ENCODE measurements at places on chromosomes 5 and 9.
A peak's percentile ranks its signal among the peaks of the same experiment; 100 is the strongest.

DNA sequence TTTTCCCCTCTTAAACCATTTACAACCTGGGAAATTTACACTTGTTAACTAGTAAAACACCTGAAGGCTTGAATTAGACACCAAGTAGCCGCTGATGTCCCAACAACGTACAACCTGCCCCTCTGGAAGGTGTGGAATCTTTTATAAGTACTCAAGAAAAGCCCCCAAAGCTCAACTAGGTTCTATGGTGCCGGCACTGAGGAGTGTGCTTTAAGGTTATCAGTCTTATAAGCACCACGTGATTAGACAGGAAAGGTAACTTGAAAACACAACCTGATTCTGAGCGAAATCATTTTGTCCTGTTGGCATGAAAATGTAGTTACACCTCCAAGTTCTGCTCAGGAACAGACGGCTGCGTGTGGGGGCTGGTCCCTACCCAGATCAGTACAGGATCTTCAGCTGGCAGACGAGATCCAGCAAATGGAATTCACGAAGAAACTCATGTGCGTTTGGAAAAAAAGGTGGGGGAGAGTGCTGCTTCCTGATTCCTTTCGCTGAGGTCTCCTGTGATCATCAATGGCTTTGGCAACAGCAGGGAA, 195.5 kb downstream of the MEF2C start:
- DNase-seq, result no peak

DNA sequence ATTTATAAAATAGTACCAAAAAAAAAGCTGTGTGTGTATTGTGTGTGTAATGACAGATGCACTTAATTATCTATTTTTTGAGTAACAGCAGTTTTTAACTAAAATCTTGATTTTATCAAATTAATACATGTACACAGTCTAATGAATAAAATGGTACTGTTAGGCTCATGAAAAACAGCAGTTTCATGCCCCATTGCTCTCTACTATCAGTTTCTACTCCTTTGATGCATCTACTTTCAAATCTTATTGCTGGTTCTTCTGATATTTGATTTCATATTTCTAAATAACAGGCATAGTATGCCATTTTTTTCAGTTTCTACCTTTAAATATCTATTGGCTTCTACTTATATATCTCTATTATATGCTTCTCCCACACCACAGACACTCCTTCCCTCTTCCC, 117.4 kb downstream of the CCDC171 start:
- DNase-seq, result no peak

GRCh38 chr5:34929134-34929719, at the start of gene DNAJC21:
TSS of gene DNAJC21 (plus strand) at chr5:34929559. CDS start at chr5:34929820, 261 bp downstream.
- peak; percentile 95 for DNase-seq

DNA sequence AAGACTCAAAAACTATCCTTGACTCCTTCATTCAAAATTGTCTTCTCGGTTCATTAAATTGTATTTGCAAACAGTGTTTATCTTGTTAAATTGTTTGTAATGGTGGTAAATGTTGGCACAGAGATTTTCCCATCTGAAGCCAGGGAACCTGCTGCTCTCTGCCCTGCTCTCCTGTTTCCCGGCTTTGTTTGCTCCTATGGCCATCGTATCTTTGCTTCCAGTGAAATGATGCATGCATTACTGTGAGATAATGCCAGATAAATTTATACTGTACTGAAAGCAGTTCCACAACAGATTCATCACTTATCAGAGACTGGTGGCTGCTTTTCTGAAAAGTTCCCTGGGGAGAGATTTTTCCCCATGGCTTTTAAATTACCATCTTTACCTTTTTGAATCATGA, 81.4 kb downstream of the CD180 start:
- no peak for DNase-seq

- DNase-seq, result no peak
Measured at GRCh38 chr9:79674052-79674777, 102.5 kb downstream of the TLE4 start.

DNA sequence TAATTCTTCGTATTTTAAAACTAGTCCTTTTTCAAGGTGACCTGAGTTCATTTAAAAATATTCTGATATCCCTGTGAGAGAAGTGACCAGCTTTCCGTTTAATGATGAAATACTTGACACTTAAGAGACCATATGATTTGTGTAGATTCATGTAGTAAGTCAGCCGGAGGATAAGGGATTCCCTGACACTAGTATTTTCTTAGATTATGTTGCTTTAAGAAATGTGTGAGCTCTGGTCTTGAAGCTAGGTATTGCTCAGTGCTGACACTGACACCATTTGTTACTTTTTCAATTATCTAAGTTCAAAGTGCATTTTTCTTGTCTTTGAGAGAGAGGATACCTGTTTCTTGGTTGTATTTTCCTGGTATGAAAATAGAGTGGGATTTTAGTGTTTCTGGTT, 4.2 kb downstream of the NIPBL start:
- no peak for DNase-seq

DNA sequence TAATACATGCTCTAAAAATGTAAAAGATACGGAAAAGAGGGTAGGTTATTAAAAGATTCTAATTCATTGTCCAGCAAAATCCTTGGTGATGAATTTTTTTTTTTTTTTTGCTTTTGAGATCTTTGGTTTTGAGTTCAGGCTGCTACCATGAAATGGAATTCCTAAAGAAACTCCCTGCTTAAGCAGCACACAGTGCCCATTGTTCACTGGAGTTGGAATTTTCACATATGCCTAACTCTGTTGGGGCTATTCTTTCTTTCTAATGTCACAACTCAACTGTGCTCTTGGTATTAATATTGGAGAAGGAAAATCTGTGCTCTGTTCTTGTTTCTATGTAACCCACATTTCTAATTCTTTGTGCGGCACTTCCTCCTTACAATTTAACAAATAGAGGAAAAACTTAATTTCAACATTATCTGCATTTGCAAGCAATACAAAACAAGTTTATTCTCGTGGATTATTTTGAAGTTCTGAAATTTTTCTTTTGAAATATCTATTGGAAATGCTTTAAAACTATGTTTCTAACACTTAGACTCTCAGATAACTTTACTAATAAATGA, 21.6 kb downstream of the MATR3 start:
- DNase-seq, result no peak

- DNase-seq, result no peak
Measured at GRCh38 chr5:133047404-133047803, 4.4 kb upstream of the HSPA4 start.

GRCh38 chr5:59922220-59922619, 28.7 kb upstream of the PDE4D start:
- no peak for DNase-seq

GRCh38 chr5:96476654-96477053, 43.6 kb upstream of the PCSK1 start:
- DNase-seq, result no peak

- DNase-seq, result no peak
Measured at GRCh38 chr9:71646131-71646530, 122.2 kb downstream of the CEMIP2 start.

DNA sequence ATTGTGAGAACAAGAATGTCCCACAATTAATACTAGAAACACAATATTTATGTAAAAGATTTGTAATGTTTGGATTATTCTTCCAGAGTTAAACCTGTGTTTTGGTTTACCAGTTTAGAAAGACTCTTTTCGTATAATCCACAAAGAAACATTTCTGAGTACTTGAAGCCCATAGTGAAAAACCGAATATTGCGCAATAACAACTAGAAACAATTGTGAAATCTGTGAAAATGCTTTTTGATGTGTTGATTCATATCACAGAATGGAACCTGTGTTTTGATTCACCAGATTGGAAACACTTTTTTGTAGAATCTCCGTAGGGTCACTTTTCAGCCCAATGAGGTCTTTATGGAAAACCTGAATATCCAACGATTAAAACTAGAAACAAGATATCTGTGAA, 386.2 kb downstream of the PRDM9 start:
- no peak for DNase-seq

GRCh38 chr9:13923381-13923780, 390.6 kb downstream of the NFIB start:
- DNase-seq, result no peak

- DNase-seq, result peak; percentile 70
Measured at GRCh38 chr5:75021219-75021618, 31.1 kb downstream of the GCNT4 start.

DNA sequence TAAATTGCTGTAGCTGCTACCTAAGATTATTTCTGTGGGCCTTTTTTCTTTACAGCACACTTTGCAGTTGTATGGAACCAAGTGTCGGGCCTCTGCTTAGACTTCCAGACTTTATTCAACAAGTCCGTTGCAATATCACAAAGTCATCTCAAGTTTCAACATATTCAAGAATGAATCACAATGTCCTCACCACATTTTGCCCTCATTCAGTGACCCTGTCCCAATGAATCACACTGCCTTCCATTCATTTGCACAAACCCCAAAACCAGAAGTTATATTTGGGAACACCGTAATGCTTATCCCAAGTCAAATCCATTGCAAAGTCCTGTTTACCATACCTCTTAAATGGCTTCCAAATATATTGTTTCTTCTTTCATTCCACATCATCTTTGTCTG, 439.6 kb downstream of the CSNK1G3 start:
- DNase-seq, result no peak

GRCh38 chr5:178377583-178378270, 145.1 kb upstream of the PHYKPL start:
- DNase-seq, result no peak

GRCh38 chr5:118687661-118688621, 300.4 kb downstream of the DTWD2 start:
- DNase-seq, result no peak

DNA sequence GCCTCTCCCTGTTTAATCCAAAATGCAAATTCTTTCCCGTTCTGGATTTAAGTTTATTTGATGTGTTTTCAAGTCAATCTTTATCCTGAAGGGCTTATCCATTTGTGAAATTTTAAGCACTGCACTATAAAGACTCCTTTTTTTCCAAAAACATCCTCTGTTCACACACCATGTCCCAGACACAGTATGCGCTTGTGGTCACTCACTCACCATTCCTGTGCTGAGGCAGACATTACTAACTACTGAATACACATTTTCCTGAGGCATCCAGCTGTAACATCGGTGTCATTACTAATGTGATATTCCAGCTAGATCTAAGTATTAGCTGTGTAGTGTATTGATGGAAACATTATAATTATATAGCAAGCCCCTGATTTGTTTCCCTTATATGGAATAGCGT, 298.4 kb downstream of the KCTD16 start:
- no peak for DNase-seq

Measured in RPMI8226 (cell line).